CD4-positive, alpha-beta T cell treated with Interleukin-15 for 1 hour (primary cell): ENCODE measurements at places on chromosomes 6 and 20.

- DNase-seq, result no peak
These were observed 98.0 kb downstream of the EYA2 start for GRCh38 chr20:46992640-46993035.

- DNase-seq, result no peak
These were observed 24.6 kb downstream of the TRAM2 start for GRCh38 chr6:52552278-52552643.

GRCh38 chr6:2426561-2427340 lies 181.3 kb upstream of the GMDS start:
- no peak for DNase-seq

DNA sequence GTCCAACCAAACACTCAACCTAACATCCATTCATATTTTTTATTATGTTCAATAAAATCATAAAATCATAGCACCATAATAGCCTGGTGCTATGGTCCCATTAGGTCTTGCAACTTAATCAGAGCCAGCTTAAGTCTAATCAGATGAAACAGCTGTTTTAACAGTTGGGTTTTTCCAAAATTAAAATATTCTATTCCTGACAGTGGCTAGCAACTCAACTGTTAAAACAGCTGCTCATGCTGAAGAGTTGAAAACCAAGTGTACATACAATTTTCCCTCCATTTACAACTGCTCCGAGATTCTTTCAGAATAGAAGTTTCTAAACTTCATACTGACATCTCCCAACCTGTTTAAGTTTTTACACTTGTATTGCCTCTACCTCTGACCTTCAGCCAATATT lies 89.5 kb downstream of the UBE3D start:
- DNase-seq, result no peak

GRCh38 chr20:39289316-39289715 lies 327.2 kb downstream of the DHX35 start:
- no peak for DNase-seq

GRCh38 chr20:57959589-57959988 lies 249.8 kb upstream of the PMEPA1 start:
- no peak for DNase-seq

DNA sequence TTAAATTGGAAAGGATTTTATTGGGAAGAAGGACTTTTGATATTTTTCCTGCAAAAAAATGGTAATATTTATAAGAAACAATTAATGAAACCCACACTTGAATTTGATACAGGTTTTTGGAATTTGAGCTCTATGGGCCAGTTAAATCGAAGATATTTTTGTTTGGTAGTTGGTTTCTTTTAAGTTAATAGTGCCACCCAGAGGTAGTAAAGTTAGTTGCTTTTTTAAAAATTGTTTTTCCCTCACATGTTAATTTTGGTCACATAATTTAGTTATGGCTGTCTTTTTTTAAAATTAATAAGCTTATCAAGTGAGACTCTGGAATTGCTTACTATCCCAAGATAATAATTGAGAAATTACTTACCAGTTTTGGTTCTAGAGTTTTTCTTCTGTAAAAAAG lies 7.1 kb downstream of the PRIM2 start:
- no peak for DNase-seq
